NCI-H774 (cell line): ENCODE measurements at places on chromosomes 12 and 14.

GRCh38 chr12:104935886-104936285 is 22.2 kb downstream of the SLC41A2 start:
- DNase-seq, result no peak

- DNase-seq, result peak; percentile 20
These were observed 12.0 kb downstream of the CLSTN3 start for GRCh38 chr12:7142056-7142644.

- no peak for DNase-seq
These were observed 1268.2 kb upstream of the TMEM132C start for GRCh38 chr12:126998747-126999285.

DNA sequence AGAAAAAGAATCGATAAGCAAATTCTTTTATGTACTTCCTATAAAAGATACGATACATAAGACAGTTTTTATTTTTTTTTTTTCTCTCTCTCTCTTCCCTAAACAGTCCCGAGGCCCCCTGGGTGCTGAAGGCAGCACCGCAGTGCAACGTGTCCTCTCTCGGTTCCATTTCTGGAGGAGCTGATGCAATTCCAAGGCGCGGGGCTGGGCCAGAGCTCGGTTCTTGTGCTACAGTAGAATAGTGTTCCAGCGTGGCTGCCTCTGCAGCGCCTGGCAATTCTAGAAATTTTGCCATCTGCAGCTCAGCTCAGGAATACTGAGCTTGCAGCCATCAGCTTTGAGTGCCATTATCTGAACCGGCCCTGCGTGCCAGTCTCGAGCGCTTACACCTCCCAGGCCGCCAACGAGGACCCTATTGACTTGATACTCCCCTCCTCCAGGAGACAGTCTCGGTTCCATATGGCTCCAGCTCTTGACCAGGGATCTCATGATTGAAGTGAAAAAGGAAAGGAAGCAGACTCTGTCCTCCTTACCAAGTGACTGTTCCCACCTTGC is 630 bp downstream of the ALDH1L2 start:
- no peak for DNase-seq

DNA sequence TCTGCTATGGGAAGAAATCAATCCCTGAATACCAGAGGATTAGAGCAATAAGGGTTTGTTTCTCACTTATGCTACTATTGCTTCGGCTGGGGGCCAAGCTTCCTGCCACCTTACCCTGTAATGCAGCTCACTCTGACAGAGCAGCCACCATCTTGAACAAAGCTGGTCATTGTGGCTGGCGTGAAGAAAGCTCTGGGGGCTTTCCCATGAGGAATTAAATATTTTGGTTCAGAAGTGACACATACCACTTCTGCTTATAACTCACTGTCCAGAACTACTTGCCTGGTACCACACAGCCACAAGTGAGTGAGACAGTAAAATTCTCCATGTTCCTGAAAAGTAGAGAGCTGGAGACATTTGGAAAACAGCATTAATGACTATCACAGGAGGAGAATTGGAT is 82.6 kb downstream of the GALNT8 start:
- DNase-seq, result no peak
